ENCODE measurements at places on chromosomes 4 and X.
A peak's percentile ranks its signal among the peaks of the same experiment; 100 is the strongest.

GRCh38 chrX:102883491-102883890 is 53.6 kb upstream of the RAB40AL start:
- no peak for DNase-seq

GRCh38 chr4:87108142-87108546 is 112.3 kb downstream of the KLHL8 start:
- DNase-seq = no peak

DNA sequence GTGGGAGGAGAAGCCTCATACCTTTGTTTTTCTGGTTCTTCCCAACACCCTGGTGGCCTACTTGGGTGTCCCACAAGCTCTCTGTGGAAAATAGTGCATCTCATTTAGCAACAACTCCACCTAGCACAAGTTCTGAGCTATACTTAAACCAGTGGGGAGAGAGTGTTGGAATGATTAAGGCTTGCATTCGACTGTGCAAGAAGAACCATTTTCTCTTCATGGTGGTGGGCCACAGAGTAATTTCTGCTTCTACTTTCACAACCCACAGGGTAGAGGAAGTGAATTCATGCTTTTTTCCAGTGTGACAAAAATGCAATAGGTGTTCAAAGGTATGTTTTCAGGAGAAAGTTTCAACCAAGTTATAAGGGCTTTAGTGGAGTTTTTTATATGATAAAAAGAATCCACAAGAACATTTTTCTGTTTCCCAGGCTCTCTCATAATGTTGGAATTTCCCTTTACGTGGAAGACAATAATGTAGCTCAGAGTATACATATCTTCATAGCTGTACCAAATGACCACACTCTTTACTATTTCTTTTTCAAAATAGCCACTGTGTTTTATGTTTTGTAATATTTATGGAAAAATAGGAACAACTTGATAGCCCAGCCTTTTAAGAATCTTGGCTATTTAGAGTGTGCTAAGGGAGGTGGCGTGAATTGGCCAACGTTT is 80.3 kb upstream of the HHIP start:
- DNase-seq = no peak

DNA sequence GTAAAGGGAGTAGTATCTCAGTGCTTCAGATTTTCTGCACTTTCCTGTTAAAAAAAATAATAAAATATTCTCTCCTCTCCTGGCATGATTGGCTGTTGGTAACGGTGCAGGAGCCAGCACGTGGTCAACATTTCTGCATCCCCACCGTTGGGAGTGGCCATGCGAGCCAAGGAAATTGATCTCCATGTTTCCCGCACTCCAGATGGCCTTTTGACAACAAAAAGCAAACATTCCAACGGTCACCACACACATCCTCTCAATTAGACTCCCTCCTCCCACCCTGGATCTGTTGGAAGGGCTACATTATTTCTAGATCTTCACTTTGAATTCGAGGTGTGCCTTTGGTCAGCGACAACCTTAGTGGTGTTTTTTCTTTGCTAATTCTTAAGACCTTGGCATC is 45.0 kb downstream of the STK32B start:
- no peak for DNase-seq

- DNase-seq = no peak
These were observed 52.7 kb downstream of the TMEM164 start for GRCh38 chrX:110055616-110056015.

DNA sequence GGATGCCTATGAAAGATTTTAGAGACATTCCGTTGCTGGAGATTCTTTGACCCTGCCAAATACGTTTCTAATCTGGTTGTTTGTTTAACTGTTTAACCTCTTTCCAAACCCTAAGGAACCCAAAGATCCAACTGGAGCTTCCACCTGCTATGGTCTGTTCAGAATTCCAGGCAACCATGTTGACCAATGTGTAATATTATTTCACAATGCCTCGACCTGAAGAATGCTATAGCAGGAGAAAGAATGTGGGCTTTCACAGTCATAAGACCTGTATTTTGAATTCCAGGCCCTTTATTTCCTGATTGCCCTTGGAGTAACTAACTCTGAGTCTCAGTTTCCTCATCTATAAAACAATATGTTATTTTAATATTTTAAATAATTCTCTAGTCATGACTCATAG is 90.8 kb downstream of the COL25A1 start:
- DNase-seq = no peak

GRCh38 chrX:23557070-23557469 is 110.2 kb upstream of the PRDX4 start:
- DNase-seq = no peak

DNA sequence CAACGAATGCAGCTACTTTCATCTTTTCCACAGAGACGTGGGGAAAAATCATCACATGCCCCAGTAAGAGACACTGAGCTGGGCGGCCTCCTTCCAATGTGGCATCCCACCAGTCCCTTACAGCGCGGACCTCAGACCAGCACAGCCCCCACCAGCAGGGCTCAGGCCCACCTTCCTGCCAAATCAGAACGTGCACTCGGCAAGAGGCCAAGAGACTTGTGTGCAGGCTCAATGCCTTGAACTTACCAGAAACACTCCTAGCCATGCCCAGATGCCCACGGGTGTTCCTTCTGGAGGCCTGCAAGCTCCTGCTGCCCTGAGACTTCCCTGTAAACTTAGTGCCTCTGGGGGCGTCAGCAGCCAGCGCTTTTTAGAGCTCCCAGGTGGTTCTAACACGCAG is 31.2 kb downstream of the WDR1 start:
- DNase-seq = no peak

GRCh38 chr4:54587107-54587891 is 70.5 kb upstream of the KIT start:
- DNase-seq = no peak

- DNase-seq = no peak
These were observed at the start of gene ITIH6 for GRCh38 chrX:54798137-54798536. ITIH6 (minus strand) TSS chrX:54798255; CDS start chrX:54798210, 45 bp downstream.

DNA sequence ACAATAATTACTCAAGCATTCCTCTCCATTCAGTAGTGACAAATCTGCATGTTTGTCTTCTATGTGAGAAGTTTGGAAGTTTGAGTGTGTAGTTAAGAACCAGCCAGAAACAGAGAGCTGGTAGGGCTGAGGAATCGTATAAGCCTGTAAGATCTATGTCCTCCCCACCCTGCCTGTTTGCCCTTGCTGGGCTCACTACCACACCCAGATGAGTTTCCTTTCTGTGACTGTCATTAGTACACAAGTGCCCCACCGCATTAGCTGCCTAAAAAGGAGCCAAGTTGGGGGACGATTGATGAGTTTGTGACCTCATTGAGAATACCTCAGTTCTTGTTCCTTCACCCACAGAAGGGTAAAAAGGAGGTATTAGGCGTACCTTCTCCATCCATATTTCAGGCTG is 28.3 kb downstream of the DOCK11 start:
- peak; percentile 67 for DNase-seq

DNA sequence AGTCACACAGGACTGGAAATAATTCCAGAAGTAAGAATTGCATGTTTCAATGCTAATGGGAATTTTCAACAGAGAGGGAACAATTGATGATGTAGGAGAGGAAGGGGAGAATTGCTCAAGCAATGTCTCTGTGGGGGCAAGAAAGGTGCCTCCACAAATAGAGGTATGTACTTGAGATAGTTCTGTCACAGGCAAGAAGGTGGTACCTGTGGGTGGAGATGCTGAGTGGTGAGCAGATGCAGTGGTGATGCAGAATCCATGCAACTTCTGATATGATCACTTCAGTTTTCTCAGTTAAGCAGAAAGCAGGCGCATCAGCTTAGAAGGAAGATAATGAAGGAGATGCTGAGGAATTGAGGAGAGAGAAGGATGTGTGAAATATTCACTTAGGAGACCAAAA is 55.1 kb upstream of the SEC24B start:
- DNase-seq = no peak

DNA sequence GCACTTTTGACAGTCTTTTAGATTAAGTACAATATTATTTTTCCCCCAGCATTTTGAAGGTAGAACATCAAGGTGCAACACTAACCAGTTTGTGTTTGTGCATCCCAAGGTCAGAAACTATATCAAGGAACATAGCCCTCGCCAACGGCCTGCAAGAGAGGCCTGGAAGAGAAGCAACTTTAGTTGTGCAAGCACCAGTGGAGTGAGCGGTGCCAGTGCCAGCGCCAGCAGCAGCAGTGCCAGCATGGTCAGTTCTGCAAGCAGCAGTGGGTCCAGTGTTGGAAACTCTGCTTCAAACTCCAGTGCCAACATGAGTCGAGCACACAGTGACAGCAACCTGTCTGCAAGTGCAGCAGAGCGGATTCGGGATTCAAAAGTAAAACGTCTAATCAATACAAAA is 21.7 kb downstream of the FAM199X start:
- no peak for DNase-seq

DNA sequence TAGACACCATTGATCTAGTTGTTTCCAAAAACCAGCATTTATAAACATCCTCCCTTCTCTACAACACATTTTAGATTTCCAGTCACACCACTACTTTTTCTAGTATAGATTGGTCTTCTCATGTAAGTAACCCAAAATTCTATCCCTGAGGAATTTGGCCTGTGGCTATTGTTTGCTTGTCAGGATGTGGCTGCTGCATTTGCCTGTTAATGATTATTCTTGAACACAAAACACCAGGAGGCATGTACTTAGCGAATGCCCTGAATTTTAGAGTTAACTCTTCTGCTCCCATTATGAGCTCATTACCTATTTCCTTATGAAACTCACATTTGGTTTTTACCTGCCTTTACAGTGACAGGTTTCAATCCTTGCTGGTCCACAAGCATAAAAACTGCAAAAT is 102.0 kb upstream of the FSTL5 start:
- DNase-seq = no peak

DNA sequence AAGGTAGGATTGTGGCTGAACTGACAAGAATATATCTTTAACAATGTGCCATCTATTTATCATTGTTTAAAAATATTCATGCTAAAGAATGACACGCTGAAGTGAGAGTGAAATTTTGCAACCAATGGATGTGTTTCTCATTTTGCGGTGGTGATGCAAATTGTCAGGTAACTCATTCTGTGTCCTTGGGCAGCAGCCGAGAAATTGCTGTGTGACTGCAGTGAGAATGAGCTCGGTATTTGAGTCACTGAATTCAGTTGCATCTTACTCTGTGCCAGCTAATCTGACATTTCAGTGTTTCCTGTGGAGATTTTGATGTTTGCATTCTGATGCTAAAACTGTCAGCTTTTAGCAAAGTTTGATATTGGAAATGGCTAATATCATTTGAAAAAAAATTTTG is 28.1 kb downstream of the MCUB start:
- peak; percentile 14 for DNase-seq

- DNase-seq = no peak
These were observed 1260.2 kb upstream of the PCDH7 start for GRCh38 chr4:29459926-29460325.

DNA sequence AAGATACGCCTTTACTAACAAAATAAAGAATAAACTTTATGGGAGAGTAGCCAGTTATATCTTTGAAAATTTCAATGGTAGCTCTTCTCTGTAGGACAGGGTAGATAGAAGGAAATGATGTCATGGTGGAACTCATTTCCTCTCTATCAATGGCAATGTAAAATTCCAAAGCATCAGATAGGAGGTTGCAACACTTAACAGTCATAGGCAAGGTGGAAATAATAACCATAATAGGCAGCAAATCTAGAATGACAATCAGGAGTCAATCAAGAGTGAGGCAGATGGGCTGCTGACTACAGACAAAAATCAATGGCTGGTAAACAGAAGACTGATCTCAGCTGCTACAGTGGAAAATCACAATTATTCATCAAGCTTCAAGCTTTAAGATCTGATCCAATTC is 53.9 kb upstream of the TET2 start:
- DNase-seq = no peak

DNA sequence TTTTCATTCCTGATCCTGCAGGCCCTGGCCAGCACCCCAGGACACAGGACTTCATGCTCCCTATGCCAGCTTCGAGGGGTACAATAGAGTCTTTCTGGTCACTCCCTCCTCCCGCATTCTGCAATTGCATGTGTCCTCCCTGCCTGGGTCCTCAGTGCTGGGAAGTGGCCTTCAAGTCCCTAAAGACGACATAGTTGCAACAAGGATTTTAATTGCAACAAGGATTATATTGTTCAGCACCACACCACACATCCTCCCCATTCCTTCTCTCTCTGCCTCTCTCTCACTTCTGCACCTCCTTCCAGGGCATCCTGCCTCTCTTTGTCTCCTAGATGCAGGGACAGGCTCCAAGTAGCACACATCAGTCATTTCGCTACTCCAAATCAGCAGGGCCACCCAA is 25.5 kb downstream of the SCD5 start:
- no peak for DNase-seq

DNA sequence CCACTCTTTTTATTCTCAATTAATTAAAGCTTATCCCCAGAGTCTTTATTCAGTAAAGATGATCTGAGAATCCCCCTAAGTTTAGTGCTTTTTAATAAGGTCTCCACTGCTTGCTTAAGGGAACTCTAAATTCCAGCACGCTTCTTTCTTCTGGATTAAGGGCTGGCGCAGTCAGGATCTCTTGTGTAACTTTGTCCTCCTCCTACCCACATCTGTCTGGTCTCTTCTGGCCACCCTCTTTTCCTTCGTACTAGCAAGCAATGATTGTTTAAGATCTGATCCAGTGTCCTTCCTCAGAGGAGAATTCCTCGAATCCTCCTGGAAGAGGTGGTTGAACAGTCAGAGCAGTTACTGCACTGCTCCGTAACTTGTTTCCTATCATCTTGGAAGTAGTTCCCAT is 14.0 kb upstream of the PAQR3 start:
- no peak for DNase-seq

Data from CD4-positive, alpha-beta T cell treated with Interleukin-21 for 1 hour (primary cell).